Sigmoid colon (tissue), 7 donors: ENCODE measurements at places on chromosomes 4 and X. TPM values are rescaled to one million over a fixed set of nuclear protein-coding genes. Genes with fewer than 3 reads are reported as not detected.

Gene HTR2C
- not detected for total RNA-seq

Gene RPA4
- total RNA-seq, result 2.8 TPM

- no peak for DNase-seq
Measured at GRCh38 chr4:159097785-159098184, 5.1 kb upstream of the RAPGEF2 start.

Gene USP17L15
- total RNA-seq, result not detected

DNA sequence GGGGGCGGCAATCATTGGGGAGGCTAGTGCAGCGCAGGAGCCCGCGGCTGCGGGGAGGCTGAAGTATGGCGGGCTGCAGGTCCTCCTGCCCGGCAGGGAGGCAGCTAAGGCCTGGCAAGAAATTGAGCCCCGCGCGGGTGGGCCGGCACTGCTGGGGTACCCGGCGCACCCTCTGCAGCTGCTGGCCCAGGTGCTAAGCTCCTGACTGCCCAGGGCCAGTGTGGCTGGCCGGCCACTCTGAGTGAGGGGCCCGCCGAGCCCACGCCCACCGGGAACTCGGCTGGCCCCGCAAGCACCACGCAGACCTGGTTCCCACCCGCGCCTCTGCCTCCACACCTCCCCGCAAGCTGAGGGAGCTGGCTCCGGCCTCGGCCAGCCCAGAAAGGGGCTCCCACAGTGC is 94.9 kb downstream of the SLC39A8 start:
- DNase-seq, result no peak

- no peak for DNase-seq
Measured at GRCh38 chr4:104912518-104912917, 234.2 kb upstream of the TET2 start.

DNA sequence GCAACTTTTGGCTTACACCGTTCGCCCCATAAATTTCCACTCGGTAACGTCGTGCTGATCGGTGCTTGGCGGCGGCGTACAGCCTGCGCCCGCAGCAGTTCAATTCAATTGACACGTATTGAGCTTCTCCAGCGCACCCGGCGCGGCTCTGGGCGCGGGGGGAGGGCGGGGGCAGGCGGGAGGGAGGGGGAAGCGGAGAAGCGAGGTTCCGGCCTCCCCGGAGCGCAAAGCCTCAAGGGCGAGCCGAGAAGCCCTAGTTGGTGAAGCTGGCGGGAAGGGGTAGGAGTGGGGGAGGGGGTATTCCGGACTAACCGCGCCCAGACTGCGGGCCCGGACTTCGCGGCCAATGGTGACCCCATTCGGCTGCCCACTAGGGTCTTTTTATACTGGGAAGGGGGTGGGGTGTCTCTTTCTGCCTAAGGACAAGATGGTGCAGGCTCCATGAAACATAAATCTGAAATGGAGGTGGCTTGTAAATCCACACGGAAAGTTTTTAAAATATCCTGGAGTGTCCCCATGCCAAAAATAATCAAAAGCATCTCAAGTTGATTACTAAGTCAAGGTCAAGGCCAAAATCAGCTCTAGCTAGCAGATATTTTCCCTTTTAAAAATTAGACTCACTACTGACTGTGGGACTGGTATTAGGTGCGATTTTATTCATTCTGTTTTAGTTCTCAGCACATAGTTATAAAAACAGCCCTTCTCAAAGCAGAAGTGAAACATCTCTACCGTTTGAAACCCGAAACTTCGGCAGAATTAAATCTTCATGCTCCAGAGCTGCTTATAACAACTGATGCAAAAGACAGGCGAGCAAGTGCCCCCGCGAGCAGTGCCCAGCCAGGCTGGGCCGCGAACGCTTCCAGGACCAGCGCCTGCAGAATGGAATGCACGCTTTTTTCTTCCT is 1.5 kb upstream of the BCOR start:
- peak; percentile 81 for DNase-seq

- no peak for DNase-seq
Measured at GRCh38 chrX:110123331-110123782, 120.4 kb downstream of the TMEM164 start.

DNA sequence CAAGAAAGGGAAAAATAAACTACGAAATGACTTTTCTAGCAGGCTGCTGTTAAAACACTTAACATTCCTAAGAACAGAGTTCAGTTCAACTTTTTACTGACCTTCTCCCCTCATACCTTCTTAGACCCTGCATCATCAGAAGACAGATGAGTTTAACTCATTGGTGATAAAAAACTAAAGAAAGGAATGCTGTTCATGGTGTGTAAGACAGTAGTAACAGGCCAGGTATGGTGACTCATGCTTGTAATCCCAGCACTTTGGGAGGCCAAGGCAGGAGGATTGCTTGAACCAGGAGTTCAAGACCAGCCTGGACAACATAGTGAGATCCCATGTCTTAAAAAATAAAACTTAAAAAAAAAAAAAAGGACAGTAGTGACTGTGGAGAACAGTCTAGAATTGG is 16.2 kb downstream of the RBM47 start:
- no peak for DNase-seq

DNA sequence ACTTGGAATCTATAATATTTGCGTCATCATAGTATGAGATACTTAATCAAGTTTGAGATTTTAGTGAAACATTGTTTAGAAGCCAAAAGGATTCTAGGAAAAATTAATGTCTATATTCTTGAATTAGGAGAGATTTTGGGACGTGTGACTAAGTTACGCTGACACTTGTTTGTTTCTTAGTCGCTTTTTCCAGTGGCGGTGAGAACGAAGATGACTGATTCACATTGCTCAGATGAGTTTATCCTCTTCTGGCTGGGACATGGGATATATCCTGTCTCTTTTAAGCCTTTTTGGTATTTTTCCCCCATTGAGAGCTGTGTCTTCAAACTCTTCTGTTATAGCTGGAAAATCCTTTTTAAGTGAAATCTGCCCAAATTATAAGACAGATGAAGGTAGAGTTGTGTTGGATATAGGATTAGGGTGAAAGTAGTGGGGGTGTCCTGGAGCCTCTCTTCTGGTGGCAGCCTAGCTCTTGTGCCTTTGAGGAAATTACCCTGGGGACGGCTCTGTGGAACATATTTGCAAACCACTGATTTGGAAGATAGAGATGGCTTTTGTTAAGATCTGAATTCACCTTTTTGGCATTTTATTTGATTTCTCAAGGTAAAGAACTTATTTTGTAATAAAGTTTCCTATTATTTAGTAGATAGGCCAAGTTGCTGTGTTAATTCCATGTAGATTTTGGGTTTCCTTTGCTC is 49.7 kb downstream of the HTT start:
- no peak for DNase-seq

- no peak for DNase-seq
Measured at GRCh38 chr4:27096142-27096824, 235.6 kb downstream of the STIM2 start.

DNA sequence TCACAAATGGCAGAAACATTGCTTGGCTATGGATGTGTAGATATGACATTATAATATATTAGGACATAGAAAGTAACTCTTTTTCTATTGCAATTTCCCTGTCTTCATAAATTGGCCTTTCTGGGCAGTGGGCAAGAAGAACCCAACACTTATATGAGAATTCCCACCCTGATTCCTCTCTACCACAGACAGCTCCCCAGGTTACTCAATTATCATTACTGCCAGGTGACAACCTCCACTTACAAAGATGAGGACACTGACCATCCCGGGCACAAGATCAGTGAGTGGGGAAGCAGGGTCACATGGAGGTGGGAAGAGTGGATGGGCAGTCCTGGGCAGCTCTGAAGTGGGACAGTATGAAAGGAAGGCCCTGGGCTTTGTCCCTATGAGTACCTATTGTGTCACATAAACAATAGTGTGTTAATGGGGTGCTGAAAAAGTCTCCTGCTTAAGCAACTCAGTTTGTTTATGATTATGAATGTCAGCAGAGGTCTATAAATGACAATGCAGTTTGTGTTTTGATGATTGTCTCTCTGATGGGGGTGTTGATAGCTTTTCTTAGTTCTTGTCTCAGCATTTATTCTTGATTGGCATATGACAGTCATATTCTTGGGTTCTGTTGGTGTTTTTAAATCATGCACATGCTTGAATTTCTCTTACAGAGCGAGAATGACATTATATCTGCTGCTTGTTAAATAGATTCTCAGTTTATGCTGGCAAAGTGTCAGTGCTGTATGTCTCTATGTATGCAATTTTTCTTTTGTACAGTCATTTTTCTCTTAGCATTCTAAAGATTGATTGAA is 99.9 kb downstream of the SLIT2 start:
- no peak for DNase-seq

- no peak for DNase-seq
Measured at GRCh38 chr4:110414561-110414920, 61.4 kb upstream of the ENPEP start.

- DNase-seq, result no peak
Measured at GRCh38 chrX:106588801-106589200, 23.0 kb upstream of the RADX start.

- no peak for DNase-seq
Measured at GRCh38 chrX:129845616-129846190, 2.0 kb upstream of the ZDHHC9 start.

DNA sequence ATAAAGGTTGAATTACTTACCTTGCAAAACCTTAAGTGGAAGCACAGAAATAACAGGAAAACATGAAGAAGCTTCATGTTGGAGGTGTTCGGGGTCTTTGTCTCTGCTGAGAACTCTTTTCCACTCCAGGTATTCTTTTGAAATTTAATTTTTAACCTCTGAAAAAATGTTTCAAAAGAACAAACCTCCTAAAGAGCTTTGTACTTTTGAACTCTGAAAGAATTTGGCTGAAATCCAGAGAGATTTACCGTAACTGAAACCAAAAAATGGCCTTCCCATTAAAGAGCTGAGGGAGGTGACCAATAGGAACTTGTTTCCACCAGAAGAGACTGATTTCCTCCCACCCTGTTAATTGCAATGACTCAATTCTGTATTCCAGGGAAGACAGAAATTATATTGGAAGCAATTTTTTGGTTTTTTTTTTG is at the start of gene CFI:
TSS of gene CFI (minus strand) at position 105 of the 425 bp plus-strand sequence. CDS start at position 77, 28 bp downstream.
- no peak for DNase-seq

Gene CXorf38
- 9.6 TPM for total RNA-seq

Gene DSPP
- not detected for total RNA-seq

- DNase-seq, result no peak
Measured at GRCh38 chrX:119093991-119094735, 21.4 kb downstream of the CT47C1 start.

GRCh38 chr4:6539009-6539764 is 35.8 kb upstream of the MAN2B2 start:
- DNase-seq, result no peak

DNA sequence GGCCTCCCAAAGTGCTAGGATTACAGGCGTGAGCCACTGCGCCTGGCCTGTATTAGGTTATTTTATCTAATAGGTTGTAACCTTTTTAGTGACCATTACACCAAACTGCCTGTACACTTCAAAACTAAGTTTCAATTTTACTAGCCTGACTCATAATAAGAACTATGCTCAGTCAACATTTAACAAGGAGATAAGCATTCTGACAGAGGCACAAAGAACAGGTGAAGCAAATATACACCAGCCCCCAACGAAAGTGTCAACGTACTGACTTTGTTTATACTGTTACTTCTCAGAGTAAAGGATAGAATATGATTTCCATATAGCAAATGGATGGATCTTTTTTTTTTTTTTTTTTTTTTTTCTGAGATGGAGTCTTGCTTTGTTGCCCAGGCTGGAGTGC is 62.8 kb downstream of the SHISA3 start:
- DNase-seq, result no peak

GRCh38 chr4:101022151-101023024 is 324.9 kb downstream of the PPP3CA start:
- DNase-seq, result no peak

Gene CLGN
- total RNA-seq, result 14.0 TPM

DNA sequence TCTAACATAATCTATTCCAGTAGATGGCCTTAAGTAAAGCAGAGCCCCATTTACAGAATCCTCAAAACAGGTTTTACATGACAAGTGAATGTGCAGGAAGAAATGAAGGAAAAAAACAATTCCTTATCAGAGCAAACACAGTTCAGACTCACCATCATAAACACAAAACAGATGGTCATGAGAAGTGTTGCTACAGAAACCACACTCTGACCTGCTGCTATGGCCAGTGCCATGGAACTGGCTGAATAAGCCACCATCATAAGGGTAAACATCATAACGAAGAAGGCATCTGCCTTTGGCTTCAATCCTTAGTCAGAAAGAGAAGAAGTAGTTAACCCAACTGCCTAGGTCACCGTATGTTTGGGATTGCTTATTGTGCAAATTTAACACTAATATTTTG is 61.1 kb downstream of the ABCG2 start:
- no peak for DNase-seq

Gene CXorf65
- not detected for total RNA-seq

- no peak for DNase-seq
Measured at GRCh38 chr4:137253949-137254348, 278.3 kb downstream of the PCDH18 start.

GRCh38 chr4:53931461-53931961 is 132.9 kb downstream of the CHIC2 start:
- no peak for DNase-seq

GRCh38 chr4:148261848-148262247 is 180.4 kb downstream of the NR3C2 start:
- no peak for DNase-seq
